Activated T-cell treated with anti-CD3 and anti-CD28 coated beads, Interleukin-2, amount 50 U/mL, for 48 hours (primary cell): ENCODE measurements at places on chromosomes 1 and 21.

DNA sequence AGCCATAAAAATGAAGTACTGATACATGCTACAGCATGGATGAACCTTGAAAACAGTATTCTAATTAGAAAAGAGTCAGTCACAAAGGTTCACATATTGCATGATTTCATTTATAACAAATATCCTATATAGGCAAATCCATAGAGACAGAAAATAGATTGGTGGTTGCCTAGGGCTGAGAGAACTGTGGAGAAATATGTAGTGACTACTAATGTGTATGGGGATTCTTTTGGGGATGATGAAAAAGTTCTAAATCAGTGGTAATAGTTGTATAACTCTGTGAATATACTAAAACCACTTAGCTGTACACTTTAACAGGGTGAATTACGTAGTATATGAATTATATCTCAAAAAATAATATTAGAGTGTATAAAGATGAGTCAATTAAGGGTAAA lies 45.8 kb downstream of the RNF115 start:
- no peak for DNase-seq

GRCh38 chr1:54267815-54268761 lies 68.1 kb downstream of the MRPL37 start:
- no peak for DNase-seq

- DNase-seq: no peak
These were observed 959 bp downstream of the PADI6 start for GRCh38 chr1:17372955-17373354.

GRCh38 chr1:15937706-15938168 lies 38.2 kb downstream of the ZBTB17 start:
- peak; percentile 31 for DNase-seq

- DNase-seq: peak; percentile 48
These were observed at the start of gene PTGS2 for GRCh38 chr1:186680245-186681061. TSS of gene PTGS2 (minus strand) at chr1:186680423. CDS start at chr1:186680290, 133 bp downstream.

GRCh38 chr1:30414086-30414850 lies 309.1 kb downstream of the MATN1 start:
- peak; percentile 3 for DNase-seq

- no peak for DNase-seq
These were observed 40.2 kb downstream of the CTNNBIP1 start for GRCh38 chr1:9869831-9870251.

DNA sequence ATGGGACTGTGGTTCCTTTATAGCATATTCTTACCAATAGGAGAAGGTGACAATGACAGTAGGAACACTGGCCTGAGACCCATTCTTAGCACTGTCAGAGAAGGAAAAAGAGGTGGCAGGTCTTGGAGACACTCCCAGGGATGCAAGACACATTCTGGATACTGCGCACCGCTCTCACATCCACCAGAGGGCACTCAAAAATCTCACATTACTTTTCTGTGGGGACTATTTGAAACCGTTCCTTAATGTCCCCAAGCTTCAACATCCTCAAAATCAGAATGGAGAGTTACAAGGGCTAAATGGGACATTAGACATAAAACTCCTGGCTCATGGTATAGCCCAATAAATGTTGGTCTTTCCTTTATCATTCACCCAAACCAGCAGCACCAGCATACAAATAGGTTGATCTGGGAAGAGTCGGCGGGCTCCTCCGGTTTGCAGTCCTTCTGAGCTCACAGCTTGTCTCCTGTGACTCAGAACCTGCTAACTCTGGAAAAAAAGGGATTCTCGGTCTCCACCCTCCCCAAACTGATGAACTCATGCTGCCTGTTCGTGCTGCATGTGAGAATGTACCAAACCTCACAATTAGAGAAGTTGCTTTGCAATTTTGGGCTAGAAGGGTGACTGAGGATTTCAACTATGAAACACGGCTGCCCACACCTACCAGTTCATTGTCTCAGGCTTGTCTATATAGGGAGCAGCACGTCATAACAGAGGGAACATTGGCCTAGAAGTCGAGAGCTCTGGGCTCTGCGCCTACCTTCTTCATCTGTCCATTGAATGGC lies 40.2 kb downstream of the IL12RB2 start:
- peak; percentile 46 for DNase-seq

- DNase-seq: no peak
These were observed 67.5 kb upstream of the RNPC3 start for GRCh38 chr1:103457886-103458455.

- no peak for DNase-seq
These were observed 16.7 kb downstream of the KDM4A start for GRCh38 chr1:43666608-43667007.

DNA sequence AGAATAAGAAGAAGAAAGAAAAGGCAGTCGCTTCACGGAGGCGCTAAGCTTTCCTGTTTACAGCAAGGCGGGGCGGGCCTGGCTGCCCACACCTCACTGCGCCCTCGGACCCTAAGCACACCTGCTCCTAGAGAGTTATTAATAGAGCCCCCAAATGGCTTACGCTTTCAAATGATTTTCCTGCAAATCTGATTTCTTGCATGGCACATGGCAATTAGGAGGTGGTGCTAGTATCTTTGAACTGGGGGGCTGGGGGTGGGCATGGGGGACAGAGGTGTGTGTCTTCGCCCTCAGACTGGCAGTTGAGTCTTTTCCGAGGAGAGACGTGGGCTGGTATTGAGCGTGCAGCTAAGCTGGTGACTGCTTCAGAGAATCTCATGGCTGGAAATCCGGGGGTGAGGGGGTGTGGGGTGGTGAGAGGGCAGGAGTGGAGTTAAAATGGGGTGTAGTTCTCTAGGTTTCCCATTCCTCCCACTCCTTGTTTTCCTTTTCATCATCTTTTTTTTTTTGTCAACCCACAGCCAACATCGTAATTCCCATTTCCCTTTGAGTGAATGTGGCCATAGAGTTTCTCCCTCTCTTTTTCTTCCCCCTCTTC lies 1.3 kb downstream of the S1PR1 start:
- DNase-seq: peak; percentile 82

- no peak for DNase-seq
These were observed 45.1 kb upstream of the MUTYH start for GRCh38 chr1:45385302-45385701.

DNA sequence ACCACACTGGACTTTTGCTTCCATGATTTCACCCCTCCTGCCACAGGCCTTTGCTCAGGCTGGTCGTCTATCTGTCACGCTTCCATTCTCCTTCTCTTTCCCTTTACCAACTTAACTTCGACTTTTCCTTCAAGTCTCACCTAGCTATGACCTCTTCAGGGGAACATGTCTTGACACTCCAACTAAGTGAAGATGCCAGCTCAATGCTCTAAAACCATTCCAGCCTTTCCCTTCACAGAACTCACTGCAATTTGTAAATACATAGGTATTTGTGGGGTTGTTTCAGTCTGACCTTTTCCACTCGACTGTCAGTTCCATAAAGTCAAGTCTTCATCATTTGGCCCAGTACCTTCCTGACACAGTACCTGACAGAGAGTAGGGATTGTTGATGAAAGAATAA lies 358.6 kb upstream of the CAMK1G start:
- DNase-seq: no peak

DNA sequence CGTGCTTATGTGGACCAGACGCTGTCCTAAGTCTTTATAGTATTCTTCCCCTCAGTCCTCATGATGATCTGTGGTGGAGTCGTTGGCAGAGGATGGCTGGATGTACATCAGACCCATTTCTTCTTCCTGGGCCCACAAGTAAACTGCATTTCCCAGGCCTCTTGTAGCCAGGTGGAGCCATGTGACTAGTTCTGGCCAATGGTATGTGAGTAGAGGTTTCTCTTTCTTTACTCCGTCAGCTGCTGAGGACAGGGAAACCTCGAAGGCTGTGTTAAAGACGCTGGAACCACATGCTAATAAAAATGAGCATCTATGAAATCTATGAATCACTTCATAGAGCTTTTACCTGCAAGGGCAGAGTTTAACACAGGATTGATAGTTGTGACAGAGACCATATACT lies 18.7 kb upstream of the ZNF362 start:
- no peak for DNase-seq

GRCh38 chr1:66873111-66873510 lies 51.5 kb downstream of the DNAI4 start:
- no peak for DNase-seq

- DNase-seq: no peak
These were observed 2.7 kb upstream of the MGST3 start for GRCh38 chr1:165628147-165628822.

- DNase-seq: no peak
These were observed 49.3 kb upstream of the PSEN2 start for GRCh38 chr1:226820941-226821718.

DNA sequence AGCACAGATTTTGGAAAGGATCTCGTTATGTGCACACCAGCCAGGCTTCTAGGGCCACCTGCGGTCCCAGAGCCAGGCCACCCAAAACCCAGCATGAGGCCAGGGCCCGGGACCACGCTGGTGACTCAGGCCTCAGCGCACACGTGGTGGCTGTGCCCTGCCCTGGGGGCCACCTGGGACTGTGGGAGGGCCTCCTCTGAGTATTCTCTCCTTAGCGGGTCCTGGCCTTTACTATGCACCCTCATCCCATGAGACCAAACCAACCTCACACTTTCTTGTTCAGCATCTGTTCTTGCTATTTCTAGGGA lies 9.9 kb downstream of the WNT9A start:
- DNase-seq: no peak

GRCh38 chr1:235831148-235831547 lies 35.6 kb downstream of the LYST start:
- DNase-seq: peak; percentile 44

DNA sequence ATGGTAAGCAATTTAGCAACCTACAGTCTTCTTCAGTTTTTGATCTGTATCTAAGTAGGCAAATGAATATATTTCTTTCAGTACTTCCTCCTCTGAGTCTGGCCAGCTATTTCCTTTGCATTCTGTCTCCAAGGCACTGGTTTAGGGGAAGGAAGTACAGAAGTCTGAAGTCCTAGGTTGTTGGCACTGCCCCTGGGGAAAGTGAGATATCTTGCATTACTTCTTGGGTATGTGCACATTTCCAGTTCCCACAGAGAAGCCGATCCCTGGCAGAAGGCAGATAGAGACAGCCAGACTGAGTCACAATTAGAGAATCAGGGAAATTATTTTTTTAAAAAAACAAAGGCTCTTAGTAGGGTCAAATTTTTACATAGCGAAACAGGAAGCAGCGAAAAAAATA lies 98.8 kb downstream of the RASAL2 start:
- DNase-seq: no peak

GRCh38 chr1:235326719-235327558 lies 1.0 kb downstream of the ARID4B start:
- DNase-seq: peak; percentile 76

DNA sequence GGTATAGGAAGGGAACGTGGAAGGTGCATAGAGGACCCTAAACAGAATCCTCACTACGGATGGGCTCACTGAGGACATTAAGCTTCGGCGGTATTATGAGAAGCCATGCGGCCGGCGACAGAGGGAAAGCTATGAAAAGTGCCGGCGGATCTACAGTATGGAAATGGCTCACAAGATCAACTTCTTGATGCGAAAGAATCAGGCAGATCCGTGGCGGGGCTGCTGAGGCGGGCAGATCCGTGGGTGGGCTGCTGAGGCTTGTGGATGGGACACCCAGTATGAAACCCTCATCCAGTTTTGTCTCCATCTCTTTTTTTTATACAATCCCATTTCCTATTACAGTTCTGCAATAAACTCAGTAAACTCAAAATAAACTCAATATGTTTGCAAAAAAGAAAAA lies 95.8 kb downstream of the CRB1 start:
- DNase-seq: no peak

GRCh38 chr1:100441651-100442050 lies 89.3 kb downstream of the CDC14A start:
- no peak for DNase-seq

GRCh38 chr1:169105434-169106094 lies 926 bp upstream of the ATP1B1 start:
- no peak for DNase-seq

- DNase-seq: peak; percentile 29
These were observed 1.3 kb downstream of the CNN3 start for GRCh38 chr1:94925561-94926125.

DNA sequence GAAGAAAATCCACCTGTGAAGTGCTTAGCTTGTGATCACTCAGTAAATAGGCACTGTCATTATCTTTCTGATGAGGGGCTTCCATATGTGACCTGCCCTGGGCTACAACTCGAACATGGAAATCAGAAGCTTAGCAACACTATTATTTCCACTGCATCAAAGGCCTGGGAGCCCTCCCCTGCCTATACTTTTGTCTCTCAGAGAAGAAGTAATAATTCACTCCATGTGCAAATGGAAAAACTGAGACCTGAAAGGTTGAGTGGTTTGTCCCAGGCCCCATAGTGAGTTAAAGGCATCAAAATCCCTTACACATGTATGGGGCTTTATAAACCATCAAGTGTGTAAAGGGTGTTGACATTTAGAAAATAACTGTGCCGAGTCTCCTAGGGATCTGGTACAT lies 20.9 kb downstream of the SOX13 start:
- no peak for DNase-seq

DNA sequence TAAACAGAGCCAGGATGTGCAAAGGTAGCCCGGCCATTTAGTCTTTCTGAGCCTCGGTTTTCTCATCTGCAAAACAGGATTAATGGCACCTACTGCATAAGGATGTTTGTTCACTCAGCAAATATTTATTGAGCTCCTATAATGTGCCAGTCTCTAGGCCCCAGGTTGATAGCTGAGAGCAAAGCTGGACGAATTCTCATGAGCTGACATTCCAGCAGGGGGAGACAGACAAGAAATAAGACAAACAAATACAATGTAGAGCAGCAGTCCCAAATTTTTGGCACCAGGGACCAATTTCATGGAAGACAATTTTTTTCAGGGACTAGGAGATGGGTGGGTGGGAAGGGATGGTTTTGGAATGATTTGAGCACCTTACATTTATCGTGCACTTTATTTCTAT lies 74.3 kb upstream of the PAX7 start:
- no peak for DNase-seq

DNA sequence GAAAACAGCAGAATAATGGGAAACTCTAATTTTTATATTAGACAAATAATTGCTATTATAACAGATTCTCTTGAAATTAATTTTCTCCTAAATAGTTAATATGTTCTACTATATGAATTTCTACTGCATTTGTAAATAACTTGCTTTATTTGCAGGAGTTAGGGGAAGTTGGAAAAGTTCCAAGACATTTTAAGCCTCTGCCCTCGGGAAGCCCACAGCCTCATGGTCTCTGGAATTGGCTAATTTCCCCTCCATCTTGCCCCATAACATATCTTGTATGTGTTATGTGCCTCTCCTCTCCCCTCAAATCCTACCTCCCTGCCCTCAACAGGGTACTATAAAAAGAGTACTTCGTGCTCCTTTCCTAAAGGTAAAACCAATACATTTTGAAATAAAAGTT lies 271.4 kb upstream of the NR5A2 start:
- no peak for DNase-seq

DNA sequence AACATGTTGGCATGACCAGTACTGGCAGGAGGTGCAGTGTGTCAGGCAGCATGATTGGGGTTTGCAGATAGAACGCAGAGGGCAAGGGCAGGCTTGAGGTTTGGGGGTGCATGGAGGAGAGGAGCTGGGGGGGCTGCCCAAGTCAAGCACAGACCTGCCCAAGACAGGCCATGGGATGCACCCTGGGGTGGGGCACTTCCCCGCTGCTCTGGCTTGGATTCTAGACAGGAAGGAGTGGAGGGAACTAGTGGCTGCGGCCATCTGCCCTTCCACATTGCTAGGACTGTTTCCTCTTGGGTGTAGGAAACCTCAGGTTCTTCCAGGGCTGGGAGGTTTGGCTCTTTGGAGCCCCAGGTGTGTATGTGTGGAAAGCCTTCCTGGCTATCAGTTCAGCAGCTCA lies 3.0 kb downstream of the PDXK start:
- DNase-seq: no peak

GRCh38 chr1:240171907-240172306 lies 80.2 kb downstream of the FMN2 start:
- no peak for DNase-seq

GRCh38 chr1:100005424-100005823 lies 35.6 kb downstream of the SLC35A3 start:
- no peak for DNase-seq
